ENCODE measurements at places on chromosomes 4 and X. TPM values are rescaled to one million over a fixed set of nuclear protein-coding genes. Genes with fewer than 3 reads are reported as not detected.

STK26 gene
- total RNA-seq, result 4.3 TPM

CWH43 gene
- 2.4 TPM for total RNA-seq

TREX2 gene
- total RNA-seq, result 1.4 TPM

FLNA gene
- total RNA-seq, result 1,036 TPM

UCP1 gene
- total RNA-seq, result not detected

AR gene
- total RNA-seq, result 13.6 TPM

EIF2S3 gene
- total RNA-seq, result 173 TPM

MAP9 gene
- total RNA-seq, result 20.1 TPM

LONRF3 gene
- 5.5 TPM for total RNA-seq

EGFL6 gene
- total RNA-seq, result not detected

EVC2 gene
- 8.7 TPM for total RNA-seq

All from kidney (tissue), 22 donors.